Pulmonary artery endothelial cell (primary cell): ENCODE measurements at places on chromosomes 3 and 15. TPM values are rescaled to one million over a fixed set of nuclear protein-coding genes. Genes with fewer than 3 reads are reported as not detected.

GRCh38 chr3:14435175-14436014 lies 33.0 kb downstream of the SLC6A6 start:
- DNase-seq, result peak; percentile 59

GRCh38 chr3:191076903-191077552 lies 122.0 kb upstream of the OSTN start:
- DNase-seq, result no peak

- no peak for DNase-seq
These were observed 107.4 kb downstream of the ADAMTS17 start for GRCh38 chr15:100234158-100235029.

- no peak for DNase-seq
These were observed 6.3 kb downstream of the MTMR10 start for GRCh38 chr15:30985081-30985531.

DNA sequence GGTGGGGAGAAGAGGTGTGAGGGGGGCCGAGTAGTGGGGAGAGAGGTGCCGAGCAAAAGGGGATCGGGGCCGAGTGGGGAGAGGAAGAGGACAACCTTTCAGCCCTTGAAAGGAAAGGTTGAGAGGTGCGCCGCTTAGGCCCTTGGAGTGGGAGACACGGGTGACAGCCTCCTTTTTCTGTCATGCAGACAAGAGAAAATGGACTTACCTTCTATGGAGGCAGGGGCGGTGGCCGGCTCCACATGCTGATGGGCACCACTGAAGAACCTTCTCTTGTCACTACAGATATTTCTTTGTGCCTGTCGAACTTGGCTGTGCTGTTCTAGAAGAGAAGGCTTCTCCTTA lies 421 bp downstream of the KLHL18 start:
- DNase-seq, result no peak

GRCh38 chr3:180116203-180116602 lies 79.5 kb upstream of the PEX5L start:
- no peak for DNase-seq

DNA sequence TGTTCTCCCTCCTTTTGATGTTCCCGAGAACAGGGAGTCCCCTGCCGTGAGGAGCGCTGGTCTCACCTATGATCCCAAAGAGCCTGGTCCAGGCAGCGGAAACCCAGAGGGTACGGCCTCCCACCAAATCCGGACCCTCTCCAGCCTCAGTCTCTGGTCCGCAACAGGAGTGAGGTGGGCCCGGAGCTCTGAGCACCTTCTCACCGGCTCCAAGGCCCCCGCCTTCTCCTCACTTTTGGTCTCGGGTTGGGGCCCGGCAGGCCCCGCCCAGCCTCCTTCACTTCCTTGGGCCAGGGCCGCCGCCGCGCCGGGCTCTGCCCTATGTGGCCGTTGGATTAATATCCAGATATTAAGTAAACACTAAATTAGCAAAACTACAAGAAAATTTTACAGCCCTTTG lies 5.7 kb upstream of the SKOR1 start:
- DNase-seq, result no peak

DNA sequence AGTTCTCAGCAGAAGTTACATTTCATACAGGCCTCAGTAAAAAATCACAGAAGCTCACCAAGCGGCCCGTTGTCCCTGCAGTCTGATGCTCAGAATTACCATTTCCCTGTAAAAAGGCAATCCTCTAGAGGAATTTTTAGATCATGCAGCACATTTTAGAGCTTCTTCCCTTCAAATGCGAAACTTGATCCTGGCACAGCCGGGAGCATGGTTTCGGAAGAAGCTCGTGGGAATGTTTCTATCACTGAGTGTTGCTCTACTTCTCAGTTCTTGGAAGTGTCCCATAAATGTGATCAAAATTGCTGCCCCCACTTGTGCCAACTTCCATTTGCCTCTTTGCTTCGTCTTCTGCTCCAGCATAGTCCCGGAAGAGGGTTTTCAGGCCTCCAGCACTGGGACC lies 3.8 kb upstream of the H1-8 start:
- DNase-seq, result no peak

- DNase-seq, result no peak
These were observed 148.4 kb downstream of the RTP4 start for GRCh38 chr3:187516446-187517185.

DNA sequence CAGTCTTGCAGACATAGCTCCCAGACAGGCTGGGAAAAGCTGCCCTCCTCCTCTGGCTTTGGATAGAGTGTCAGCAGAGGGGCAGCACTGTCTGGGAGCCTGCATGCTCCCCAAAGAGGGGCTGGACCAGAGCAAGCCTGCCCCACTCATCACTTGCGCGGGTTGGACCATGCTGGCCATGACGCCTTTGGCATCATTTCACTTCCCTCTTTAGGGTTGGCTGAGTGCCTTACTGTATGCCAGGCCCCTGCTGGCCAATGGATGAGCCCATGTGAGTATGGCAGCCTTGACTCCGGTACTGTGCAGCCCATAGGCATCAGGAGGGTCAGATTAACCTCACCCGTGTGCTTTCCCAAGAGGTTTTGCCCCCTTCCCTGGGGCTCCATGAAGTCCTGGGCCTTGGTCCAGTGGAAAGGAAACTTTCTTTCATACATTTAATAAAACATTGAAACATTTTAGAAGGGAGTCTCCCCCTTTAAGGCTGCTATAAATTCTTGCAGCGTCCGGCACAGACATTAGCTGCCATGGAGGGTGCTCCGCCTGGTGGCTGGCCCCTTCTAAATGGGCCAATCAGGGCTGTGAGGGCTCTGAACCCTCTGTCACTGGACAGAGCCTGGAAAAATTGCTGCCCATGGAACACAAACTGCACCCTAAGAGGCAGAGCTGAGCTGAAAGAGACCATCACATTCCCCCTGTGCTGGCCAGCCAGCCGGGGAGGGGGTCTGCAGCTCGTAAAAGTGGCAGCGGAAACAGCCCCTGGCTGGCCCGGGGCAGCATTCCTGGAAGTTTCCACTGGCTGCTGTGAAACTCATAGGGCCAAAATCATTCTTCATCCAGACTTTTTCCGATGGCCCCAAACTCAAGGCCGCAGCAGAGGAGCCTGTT lies 20.8 kb upstream of the DUSP7 start:
- DNase-seq, result no peak

DNA sequence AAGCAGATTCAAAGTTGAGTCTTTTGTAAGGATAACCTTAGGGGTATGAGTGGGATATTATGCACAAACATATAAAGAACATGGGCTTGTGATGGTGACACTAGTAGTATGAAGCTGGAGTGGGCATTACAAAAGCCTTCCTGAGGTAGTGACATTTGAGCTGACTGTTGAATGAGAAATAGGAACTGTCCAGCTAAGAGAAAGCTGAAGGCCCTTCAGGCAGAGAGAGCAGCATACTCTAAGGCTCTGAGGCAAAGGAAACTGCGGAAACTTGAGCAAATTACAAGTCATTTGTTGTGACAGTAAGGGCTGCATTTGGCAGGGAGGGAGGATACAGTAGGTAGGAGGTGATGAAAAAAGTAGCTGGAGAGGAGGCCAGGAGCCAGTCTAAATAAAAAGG lies 190.7 kb upstream of the CD96 start:
- DNase-seq, result no peak

DNA sequence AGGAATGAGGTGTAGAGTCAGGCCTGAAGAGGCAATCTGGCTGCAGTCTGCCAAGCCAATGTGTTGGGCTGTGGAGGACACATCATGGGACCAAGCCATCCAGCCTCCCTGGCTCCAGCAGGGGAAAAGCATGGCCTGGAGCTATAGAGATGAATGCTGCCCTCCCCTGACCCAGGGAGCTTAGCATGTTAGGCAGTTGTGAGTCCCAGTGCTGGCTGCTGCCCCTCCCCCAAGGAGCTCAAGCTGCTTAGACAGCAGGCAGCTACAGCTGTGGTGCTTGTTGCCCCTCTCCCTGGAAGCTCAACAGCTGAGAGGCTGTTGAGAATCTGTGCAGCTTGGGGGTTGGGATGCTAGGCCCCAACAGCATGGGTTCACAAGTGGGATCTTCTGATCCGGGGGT lies 85.6 kb upstream of the DNAJC19 start:
- DNase-seq, result no peak

- DNase-seq, result no peak
These were observed 58.4 kb downstream of the LMLN start for GRCh38 chr3:198018416-198018815.

GRCh38 chr15:94265009-94265408 lies 33.6 kb downstream of the MCTP2 start:
- no peak for DNase-seq

GRCh38 chr3:47010111-47010712 lies 30.7 kb downstream of the NBEAL2 start:
- no peak for DNase-seq

DNA sequence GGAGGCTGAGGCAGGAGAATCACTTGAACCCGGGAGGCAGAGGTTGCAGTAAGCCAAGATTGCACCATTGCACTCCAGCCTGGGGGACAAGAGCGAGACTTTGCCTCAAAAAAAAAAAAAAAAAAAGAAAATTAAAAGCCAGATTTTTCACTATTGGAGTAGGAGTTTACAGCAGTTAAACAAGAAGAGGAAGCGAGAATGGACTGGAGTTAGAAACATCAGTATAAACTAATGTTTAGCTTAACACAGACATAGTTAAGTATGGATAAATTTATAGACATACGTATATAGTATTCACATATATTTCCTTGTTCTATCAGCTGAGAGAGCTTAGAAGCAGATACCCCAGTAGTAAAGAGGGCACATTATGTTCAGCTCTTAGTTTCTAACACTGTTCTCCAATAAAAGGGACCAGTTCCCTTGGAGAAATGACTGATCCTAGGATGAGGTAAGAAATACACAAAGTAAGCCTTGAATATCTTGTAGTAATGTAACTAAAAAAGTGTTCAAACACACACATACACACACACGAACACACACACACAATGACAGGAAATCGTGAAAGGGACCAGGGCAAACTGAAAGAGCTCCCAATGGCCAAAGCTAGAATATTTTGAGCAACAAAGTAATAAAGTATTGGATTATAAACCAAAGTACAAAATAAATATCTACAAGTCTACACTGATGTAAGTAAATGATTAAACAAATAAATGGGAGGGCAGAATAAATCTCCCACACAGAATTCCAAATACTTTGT lies 25.1 kb downstream of the PIK3CB start:
- DNase-seq, result no peak

- no peak for DNase-seq
These were observed 130.6 kb downstream of the STAG1 start for GRCh38 chr3:136621628-136622027.

DNA sequence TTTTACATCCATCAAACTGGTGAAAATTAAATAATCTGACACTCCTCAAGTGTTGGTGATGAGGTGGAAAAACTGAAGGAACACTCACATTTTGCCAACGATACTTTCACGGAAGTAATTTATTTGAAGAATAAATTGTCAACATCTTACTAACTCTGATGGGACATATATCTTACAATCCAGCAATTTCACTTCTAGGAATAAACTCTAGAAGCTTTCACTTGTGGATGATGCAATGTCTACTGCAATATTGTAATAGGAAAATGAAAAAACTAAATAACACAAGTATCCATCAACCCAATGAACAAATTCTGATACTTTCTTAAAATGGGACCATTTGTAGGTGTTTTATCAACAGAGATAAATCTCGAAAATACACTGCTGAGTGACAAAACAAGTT lies 16.2 kb upstream of the LIPC start:
- no peak for DNase-seq

- no peak for DNase-seq
These were observed 177.2 kb downstream of the POLR2M start for GRCh38 chr15:57883701-57884100.

DNA sequence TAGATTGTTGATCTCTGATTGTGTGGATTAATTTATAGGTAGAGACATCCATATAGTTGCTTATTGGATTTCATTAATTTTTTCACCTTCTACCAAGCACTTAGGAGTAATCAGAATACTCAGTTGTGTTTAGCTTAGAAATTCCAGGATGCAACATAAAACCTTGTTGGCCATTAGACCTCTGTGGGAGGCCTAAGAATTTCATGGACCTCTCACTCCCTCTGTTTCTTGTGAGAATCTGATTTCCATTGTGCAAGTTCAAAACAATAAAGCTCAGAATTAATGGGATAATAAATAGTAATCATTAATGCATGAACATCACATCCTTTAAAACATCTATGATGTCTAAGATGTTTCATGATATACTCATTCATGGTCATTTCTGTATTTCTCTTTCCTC lies 332.4 kb downstream of the GRM7 start:
- no peak for DNase-seq

GRCh38 chr15:61483599-61483998 lies 254.5 kb upstream of the RORA start:
- no peak for DNase-seq

DNA sequence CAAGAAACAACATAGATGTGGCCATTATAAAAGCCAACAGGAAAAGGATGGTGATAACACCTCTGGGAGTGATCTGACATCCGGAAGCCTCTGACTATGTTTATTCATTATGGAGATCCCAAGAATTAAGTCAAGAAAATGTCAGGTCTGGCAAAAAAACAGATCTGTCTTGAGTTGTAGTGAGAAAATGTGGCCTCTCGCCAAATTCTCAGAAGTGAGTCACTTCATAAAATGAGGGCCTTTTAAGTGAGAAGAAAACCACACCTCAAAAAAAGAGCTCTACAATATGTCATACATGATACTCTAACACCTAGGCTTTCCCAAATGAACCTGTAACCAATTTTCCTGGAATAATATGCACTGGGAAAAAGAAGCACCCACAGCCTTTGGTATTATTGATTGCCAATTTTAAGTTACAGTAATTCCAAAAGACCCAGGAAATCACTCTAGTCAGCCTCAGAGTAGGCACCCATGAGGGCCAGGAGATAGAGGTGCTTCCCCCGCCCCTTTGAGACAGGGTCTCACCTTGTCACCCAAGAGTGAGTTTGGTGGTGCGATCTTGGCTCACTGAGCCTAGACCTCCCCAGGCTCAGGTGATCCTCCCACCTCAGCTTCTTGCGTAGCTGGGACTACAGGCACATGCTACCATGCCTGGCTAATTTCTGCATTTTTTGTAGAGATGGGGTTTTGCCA lies 38.0 kb downstream of the CCR3 start:
- DNase-seq, result no peak

DNA sequence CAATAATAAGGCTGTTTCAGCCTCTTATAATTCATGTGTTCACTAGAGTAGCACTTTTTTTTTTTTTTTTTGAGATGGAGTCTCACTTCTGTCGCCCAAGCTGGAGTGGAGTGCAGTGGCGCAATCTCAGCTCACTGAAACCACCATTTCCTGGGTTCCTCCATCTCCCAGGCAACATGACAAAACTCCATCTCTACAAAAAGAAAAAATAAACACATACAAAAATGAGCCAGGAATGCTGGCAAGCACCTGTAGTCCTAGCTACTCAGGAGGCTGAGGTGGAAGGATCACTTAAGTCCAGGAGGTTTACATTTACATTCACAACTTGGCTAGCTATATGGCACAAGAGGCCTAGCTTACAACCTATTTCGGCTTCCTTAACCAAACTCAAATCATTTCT lies 6.8 kb downstream of the USP4 start:
- DNase-seq, result no peak

ATP1B3 gene
- total RNA-seq, result 155 and 165 TPM in 2 replicates

RARB gene
- total RNA-seq, result 28.9 and 32.0 TPM in 2 replicates

PPIP5K1 gene
- total RNA-seq, result 13.8 and 35.5 TPM in 2 replicates

CLDN18 gene
- not detected in 2 replicates for total RNA-seq

APPL1 gene
- total RNA-seq, result 50.1 and 55.8 TPM in 2 replicates

HTR3E gene
- total RNA-seq, result not detected in 2 replicates

RBPMS2 gene
- total RNA-seq, result 0.07 TPM in 1 of 2 replicates, not detected in the other

KCNAB1 gene
- total RNA-seq, result 0.40 and 37.9 TPM in 2 replicates

MOBP gene
- 0.07 and 0.95 TPM in 2 replicates for total RNA-seq
